MV-4-11 (cell line): ENCODE measurements at places on chromosomes 13 and 19.

DNA sequence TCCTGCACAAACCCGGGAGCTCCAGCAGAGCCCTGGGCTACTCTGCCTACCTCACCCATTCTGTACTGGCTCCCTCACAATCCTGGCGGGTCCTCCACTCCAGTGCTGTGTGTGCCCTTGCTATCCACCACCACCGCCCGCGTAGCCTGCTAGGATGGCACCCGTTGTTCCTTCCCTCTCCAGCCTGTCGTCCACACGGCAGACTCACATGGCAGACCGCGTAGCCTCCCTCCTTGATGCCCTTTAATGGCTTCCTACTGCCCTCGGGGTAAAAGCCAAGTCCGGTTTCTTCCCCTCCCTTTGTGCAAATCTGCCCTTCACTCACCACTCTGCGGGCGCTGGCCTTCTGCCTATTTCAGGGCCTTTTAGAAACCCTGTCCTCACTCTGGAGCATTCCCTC is 106.6 kb downstream of the RAB20 start:
- no peak for DNase-seq

- DNase-seq: no peak
These were observed 72.5 kb upstream of the UBL3 start for GRCh38 chr13:29922896-29923295.

DNA sequence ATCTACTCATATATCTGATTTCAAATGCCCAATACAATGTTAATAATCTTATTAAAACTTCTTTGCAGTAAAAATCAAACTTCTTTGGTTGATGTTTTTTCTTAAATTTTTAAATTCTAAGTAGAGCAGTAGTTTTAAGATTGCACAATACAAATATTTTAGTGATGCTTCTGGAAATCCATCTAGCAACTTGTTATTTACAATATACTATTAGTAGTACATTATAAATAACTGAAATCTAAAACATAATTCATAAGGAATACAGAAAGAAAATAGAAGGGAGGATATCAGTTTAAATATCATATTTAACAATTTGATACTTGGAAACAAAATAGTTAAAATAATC is 569.7 kb downstream of the PCDH9 start:
- no peak for DNase-seq

- DNase-seq: peak; percentile 8
These were observed 286.3 kb downstream of the POU4F1 start for GRCh38 chr13:78317030-78317429.
